Fibroblast of villous mesenchyme (primary cell): ENCODE measurements at places on chromosomes 4 and X.
A peak's percentile ranks its signal among the peaks of the same experiment; 100 is the strongest.

DNA sequence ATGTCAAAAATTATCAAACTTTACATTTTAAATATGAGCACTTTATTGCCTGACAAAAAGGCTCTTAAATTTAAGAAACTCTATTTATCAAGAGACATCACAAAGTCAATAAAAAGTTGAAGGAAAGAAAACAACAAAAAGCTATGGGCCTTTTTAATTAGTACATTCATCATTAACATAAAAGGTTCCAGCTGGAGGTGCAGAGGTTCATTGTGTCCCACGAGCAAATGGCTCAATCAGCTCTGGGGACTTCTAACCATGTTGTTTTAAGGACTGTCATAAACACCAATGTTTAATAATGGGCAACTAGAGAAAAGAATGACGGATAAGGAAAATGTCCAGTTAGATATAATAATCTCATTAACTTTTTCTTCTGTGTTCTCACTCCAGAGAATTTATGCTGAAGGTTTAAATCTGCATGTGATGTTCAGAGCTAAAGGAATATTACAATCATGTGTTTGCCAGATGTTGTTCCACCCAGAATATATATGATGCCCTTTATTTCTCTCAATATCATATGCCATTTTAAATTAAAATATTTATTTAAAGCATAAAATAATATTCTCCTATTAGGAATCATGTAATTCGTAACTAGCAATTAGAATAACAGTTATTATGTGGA, 840.3 kb upstream of the ADGRL3 start:
- DNase-seq, result no peak

- peak; percentile 44 for DNase-seq
Observed at GRCh38 chrX:149453030-149453429, 52.1 kb downstream of the IDS start.

GRCh38 chr4:112214390-112215264, 17.0 kb upstream of the AP1AR start:
- peak; percentile 38 for DNase-seq

DNA sequence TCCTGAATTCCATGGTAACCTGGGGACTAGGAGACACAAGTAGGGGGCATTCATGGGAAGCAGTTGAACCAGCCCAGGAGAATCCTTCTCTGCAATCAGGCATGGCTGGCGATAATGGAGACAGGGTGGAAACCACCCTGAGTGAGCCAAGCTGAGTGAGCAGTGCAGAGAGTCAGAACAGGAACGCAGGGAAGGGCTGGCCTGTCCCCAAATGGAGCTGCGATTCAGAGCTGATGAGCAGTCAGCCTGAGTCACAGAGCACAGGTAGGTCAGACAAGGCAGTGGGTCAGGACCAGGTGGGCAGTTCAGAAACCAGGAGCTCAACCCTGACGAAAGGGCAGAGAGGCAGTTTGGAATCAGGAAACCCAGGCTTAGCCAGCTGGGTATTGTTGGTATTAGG, 129.0 kb downstream of the BTC start:
- no peak for DNase-seq

DNA sequence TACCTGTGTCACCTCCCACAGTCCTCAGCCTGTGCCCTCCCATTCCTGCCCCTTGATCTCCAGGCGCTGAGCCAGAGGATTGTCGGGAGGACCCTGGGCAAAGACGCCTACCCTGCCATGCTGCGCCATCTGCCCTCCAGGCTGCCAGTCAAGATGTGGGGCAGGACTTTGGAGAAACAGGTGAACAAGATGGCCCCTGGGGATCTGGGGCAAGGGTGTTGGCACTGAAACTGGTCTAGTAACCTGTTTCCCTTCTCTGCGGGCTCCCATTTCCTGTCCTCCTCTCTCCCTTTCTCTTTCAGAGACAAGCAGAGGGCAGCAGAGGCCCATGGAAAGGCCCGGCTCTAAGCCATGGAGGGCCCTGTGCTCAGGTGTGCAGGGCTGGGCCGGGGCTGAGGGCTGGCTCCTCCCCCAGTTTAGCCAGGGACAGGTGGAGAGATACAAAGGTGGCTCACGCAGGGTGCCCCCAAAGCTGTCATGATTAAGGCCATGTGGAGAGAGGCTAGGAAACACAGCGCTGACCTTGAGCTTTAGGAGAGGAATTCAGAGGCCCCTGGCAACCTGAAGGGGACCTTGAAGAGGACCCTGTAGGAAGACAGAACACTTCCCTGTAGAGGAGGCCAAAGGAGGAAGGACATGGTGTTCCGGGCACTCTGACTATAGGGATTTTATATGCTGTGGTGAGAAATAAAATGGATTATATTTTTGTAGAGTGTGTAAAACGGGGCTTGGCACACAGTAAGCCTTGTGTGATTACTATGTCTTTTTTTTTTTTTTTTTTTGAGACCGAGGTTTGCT, at the start of gene GLOD5:
Gene GLOD5 (plus strand): TSS at position 74 of the 798 bp plus-strand sequence. CDS start 44 bp downstream, at position 118.
- peak; percentile 17 for DNase-seq

GRCh38 chrX:108019382-108019875, 25.4 kb upstream of the VSIG1 start:
- no peak for DNase-seq
